ENCODE measurements at places on chromosomes 12 and 14. TPM values are rescaled to one million over a fixed set of nuclear protein-coding genes. Genes with fewer than 3 reads are reported as not detected.

PLEKHG7 gene
- not detected for total RNA-seq

CMA1 gene
- not detected for total RNA-seq

LRP1-AS gene
- total RNA-seq = not detected

LPAR5 gene
- total RNA-seq = 2.5 TPM

KIF5A gene
- total RNA-seq = 0.56 TPM

HOXC13 gene
- 6.0 TPM for total RNA-seq

PRH1 gene
- total RNA-seq = 11.7 TPM

RILPL2 gene
- 2.6 TPM for total RNA-seq

KERA gene
- total RNA-seq = not detected

GRCh38 chr12:69608114-69608513 is 2.6 kb downstream of the LRRC10 start:
- H3K36me3 ChIP-seq = peaks cover 7% of the 10 kb centered on the region
- no peak overlapping the region for H3K27ac ChIP-seq
- no peaks in the 10 kb centered on the region for H3K4me1 ChIP-seq
- no peak for DNase-seq
- no peak overlapping the region for H3K4me3 ChIP-seq

DNA sequence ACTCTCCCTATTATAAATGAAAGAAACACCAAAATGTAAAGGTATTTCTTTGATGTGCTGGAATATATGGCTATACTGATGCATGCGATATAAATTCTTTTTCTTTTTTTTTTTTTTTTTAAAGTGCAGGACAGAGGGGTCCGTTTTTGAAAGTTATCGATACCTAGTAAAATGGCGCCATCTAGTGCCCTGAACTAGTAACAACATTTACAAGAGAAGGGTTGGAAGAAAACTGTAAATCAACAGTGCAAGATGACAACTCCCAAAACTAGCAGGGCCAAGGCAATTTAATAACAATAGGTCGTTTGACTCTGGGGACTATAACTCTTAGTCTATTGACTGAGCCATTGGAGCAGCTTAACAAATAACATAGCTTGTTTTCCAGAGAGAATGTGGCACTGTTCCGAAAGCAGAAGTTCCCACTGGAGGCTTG is 137.7 kb downstream of the SPTSSA start:
- DNase-seq = peak; percentile 52
- no peak overlapping the region for H3K4me3 ChIP-seq
- no peaks in the 10 kb centered on the region for H3K36me3 ChIP-seq
- no peaks in the 10 kb centered on the region for H3K27me3 ChIP-seq
- no peak overlapping the region for H3K27ac ChIP-seq

- H3K27me3 ChIP-seq = no peaks in the 10 kb centered on the region
- H3K27ac ChIP-seq = no peak overlapping the region
- no peak overlapping the region for H3K4me3 ChIP-seq
- no peaks in the 10 kb centered on the region for H3K36me3 ChIP-seq
- DNase-seq = peak; percentile 85
- peaks cover 14% of the 10 kb centered on the region for H3K4me1 ChIP-seq
Observed at GRCh38 chr12:67456431-67456901, 187.3 kb downstream of the CAND1 start.

- peaks cover 7% of the 10 kb centered on the region for H3K36me3 ChIP-seq
- H3K4me1 ChIP-seq = no peaks in the 10 kb centered on the region
- H3K4me3 ChIP-seq = no peak overlapping the region
- H3K27me3 ChIP-seq = no peaks in the 10 kb centered on the region
Observed at GRCh38 chr14:96911499-96912149, 114.4 kb downstream of the VRK1 start.

GRCh38 chr12:67772267-67773169 is 124.0 kb downstream of the DYRK2 start:
- no peaks in the 10 kb centered on the region for H3K27me3 ChIP-seq
- peaks cover 6% of the 10 kb centered on the region for H3K4me1 ChIP-seq
- DNase-seq = peak; percentile 9
- H3K27ac ChIP-seq = no peak overlapping the region
- no peak overlapping the region for H3K4me3 ChIP-seq

GRCh38 chr12:73221836-73222235 is 949.7 kb downstream of the TRHDE start:
- no peak overlapping the region for H3K27ac ChIP-seq
- DNase-seq = no peak
- H3K27me3 ChIP-seq = no peaks in the 10 kb centered on the region

- H3K27ac ChIP-seq = no peak overlapping the region
- peaks cover 9% of the 10 kb centered on the region for H3K27me3 ChIP-seq
- DNase-seq = no peak
- H3K4me3 ChIP-seq = no peak overlapping the region
- H3K4me1 ChIP-seq = peaks cover 6% of the 10 kb centered on the region
Observed at GRCh38 chr14:105204931-105205672, 24.0 kb upstream of the NUDT14 start.

DNA sequence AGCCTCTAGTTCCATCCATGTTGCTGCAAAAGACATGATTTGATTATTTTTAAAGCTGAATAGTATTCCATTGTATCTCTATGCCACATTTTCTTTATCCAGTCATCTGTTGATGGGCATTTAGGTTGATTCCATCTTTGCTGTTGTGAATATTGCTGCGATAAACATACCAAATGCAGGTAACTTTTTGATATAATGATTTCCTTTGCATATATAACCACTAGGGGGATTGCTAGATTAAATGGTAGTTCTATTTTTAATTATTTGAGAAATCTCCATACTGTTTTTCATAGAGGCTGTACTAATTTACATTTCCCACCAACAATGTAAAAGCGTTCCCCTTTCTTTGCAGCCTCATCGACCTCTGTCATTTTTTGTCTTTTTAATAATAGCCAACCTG is 342.5 kb downstream of the MDGA2 start:
- no peak for DNase-seq
- H3K27me3 ChIP-seq = peaks cover 88% of the 10 kb centered on the region
- H3K27ac ChIP-seq = no peak overlapping the region
- no peaks in the 10 kb centered on the region for H3K4me1 ChIP-seq
- no peaks in the 10 kb centered on the region for H3K36me3 ChIP-seq
- no peak overlapping the region for H3K4me3 ChIP-seq

GRCh38 chr14:65961004-65961403 is 525.2 kb upstream of the CCDC196 start:
- H3K27ac ChIP-seq = no peak overlapping the region
- H3K4me3 ChIP-seq = no peak overlapping the region

- no peak overlapping the region for H3K27ac ChIP-seq
- no peak for DNase-seq
- H3K36me3 ChIP-seq = no peaks in the 10 kb centered on the region
- H3K4me1 ChIP-seq = no peaks in the 10 kb centered on the region
- H3K27me3 ChIP-seq = no peaks in the 10 kb centered on the region
- H3K4me3 ChIP-seq = no peak overlapping the region
Observed at GRCh38 chr14:36021591-36022320, 154.8 kb downstream of the PTCSC3 start.

DNA sequence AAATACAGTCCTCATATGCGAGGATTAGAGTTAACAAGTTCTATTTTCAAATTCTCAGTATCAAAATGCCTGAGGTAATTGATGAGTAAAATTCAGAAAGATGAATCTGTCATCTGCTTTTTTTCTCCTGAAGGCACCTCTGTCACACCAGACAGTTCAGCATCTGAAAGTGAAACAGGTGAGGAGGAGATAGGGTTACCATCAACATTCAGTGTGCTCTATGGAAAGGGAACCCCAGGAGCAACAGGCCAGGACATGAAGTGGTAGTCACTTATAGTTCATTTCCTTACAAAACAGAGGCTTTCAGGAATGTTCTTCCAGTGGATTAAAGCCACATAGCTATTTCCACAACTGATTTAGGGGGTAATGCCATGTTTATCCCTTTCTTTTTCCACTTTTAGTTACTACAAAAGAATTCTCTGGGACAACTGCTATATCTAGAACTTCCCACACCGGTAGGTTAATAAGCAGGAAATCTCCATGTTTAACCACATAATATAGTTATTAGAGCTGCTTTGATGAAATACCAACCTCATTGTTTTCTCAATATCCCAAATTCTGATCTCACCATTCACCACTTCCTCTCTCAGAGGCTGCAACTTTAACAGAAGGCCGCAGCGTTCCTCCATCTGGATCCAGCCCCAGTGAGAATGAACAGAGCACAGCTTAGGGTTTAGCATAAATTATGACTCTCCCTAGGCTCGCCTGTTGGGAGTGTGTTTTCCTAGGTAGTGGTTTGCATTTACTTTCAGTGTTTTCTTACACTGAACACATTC is 177.0 kb upstream of the CNTN1 start:
- H3K36me3 ChIP-seq = no peaks in the 10 kb centered on the region
- H3K27me3 ChIP-seq = no peaks in the 10 kb centered on the region
- H3K4me3 ChIP-seq = no peak overlapping the region
- no peak for DNase-seq
- no peaks in the 10 kb centered on the region for H3K4me1 ChIP-seq

- peaks cover 51% of the 10 kb centered on the region for H3K4me1 ChIP-seq
- peak overlapping the region; percentile 89 for H3K27ac ChIP-seq
- no peaks in the 10 kb centered on the region for H3K27me3 ChIP-seq
- DNase-seq = no peak
- H3K4me3 ChIP-seq = no peak overlapping the region
Observed at GRCh38 chr12:27620121-27620520, 76.1 kb upstream of the REP15 start.

GRCh38 chr12:94875525-94875924 is 128.0 kb downstream of the NDUFA12 start:
- DNase-seq = peak; percentile 47
- no peaks in the 10 kb centered on the region for H3K36me3 ChIP-seq
- no peak overlapping the region for H3K4me3 ChIP-seq
- peaks cover 12% of the 10 kb centered on the region for H3K4me1 ChIP-seq
- H3K27me3 ChIP-seq = peaks cover 45% of the 10 kb centered on the region

GRCh38 chr14:92794547-92794941 is 439 bp downstream of the GOLGA5 start:
- H3K27ac ChIP-seq = peak overlapping the region; percentile 84
- peak overlapping the region; percentile 76 for H3K4me3 ChIP-seq
- peaks cover 6% of the 10 kb centered on the region for H3K4me1 ChIP-seq
- H3K36me3 ChIP-seq = peaks cover 24% of the 10 kb centered on the region
- peak; percentile 18 for DNase-seq

DNA sequence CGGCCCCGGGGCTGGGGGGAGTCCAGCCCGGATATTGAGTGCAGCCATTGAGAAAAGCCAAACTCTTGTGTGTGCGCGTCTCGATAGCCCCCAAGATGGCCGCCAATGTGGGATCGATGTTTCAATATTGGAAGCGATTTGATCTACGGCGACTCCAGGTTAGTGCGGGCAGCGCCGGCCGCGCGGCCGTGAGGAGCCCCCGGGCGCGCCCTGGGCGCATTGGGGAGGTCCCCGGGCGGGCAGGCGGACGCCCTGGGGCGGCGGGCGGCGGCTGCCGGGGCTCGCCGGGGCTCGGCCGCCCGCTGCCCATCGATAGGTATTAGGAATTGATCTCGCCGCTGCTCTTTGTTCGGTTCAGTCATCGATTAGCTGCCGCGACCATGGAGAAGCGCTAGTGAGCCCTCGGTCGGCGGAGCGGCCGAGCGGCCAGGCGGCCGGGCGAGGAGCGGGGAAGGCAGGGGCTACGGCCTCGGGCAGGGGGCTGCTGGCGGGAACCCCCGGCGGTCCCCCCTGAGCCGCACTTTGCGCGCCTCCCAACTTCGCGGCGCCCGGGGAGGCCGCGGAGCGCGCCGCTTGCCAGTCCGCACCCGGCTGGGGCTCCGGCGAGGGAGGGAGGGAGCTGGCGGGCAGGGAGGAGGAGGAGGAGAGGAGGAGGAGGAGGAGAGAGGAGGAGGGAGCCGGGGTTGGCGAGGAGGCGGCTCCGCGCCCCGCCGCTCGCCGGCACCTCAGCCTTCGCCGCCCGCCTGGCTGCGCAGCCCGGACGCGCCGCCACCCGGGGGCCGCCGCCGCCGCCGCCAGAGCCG is 113.9 kb upstream of the MYL2 start:
- no peak for DNase-seq
- H3K27ac ChIP-seq = no peak within 1 kb of the TSS
- no peaks in the 10 kb centered on the region for H3K36me3 ChIP-seq
- H3K27me3 ChIP-seq = peaks cover 76% of the 10 kb centered on the region

- no peaks in the 10 kb centered on the region for H3K27me3 ChIP-seq
- no peak overlapping the region for H3K4me3 ChIP-seq
- H3K36me3 ChIP-seq = no peaks in the 10 kb centered on the region
- peak; percentile 54 for DNase-seq
- no peak overlapping the region for H3K27ac ChIP-seq
Observed at GRCh38 chr12:113424915-113425823, 3.0 kb downstream of the SDSL start.

- H3K4me3 ChIP-seq = no peak overlapping the region
- no peaks in the 10 kb centered on the region for H3K36me3 ChIP-seq
- H3K27me3 ChIP-seq = no peaks in the 10 kb centered on the region
- peaks cover 10% of the 10 kb centered on the region for H3K4me1 ChIP-seq
- no peak overlapping the region for H3K27ac ChIP-seq
Observed at GRCh38 chr14:100873096-100873482, 30.4 kb downstream of the RTL1 start.

DNA sequence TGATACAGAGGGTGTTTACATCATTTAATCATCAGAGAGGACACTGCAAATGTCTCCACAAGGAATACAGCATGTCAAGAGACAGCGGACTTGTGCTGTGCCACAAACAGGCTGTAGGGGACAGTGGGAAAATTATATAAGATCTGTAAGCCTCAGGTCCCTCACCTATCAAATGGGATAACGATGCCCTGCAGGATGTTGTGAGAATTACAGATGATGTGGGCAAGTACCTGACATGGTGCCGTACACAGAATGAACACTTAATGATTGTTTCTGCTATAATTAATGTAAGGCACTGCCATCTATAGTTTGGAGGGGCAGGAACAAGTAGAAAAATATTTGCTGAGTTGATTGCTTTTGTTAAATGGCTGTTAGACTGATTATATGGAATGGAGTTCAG is 81.9 kb upstream of the GTF2A1 start:
- peaks cover 16% of the 10 kb centered on the region for H3K4me1 ChIP-seq
- H3K27me3 ChIP-seq = no peaks in the 10 kb centered on the region
- peak overlapping the region; percentile 20 for H3K27ac ChIP-seq
- no peak for DNase-seq

- peaks cover 5% of the 10 kb centered on the region for H3K4me1 ChIP-seq
- no peaks in the 10 kb centered on the region for H3K27me3 ChIP-seq
- DNase-seq = peak; percentile 19
- H3K36me3 ChIP-seq = no peaks in the 10 kb centered on the region
Observed at GRCh38 chr12:93047118-93047517, 118.0 kb upstream of the EEA1 start.

Measured in MCF 10A (cell line).